Placental pericyte (primary cell): ENCODE measurements at places on chromosomes 16 and 17. TPM values are rescaled to one million over a fixed set of nuclear protein-coding genes. Genes with fewer than 3 reads are reported as not detected.

Gene NPIPB6
- total RNA-seq = 1.5 TPM in 1 of 2 replicates, not detected in the other

Gene CHRNE
- total RNA-seq = 0.14 and 0.44 TPM in 2 replicates

Gene PPL
- total RNA-seq = 0.72 and 5.3 TPM in 2 replicates

Gene SLC52A1
- total RNA-seq = 0.14 TPM in 1 of 2 replicates, not detected in the other

Gene C1QL1
- 0.29 TPM in 1 of 2 replicates, not detected in the other for total RNA-seq

Gene ABR
- total RNA-seq = 90.8 and 115 TPM in 2 replicates

Gene SSTR5
- total RNA-seq = not detected in 2 replicates

Gene MYH11
- total RNA-seq = under 0.01 TPM in 2 replicates

Gene CDRT15L2
- total RNA-seq = not detected in 2 replicates

Gene KRTAP2-1
- total RNA-seq = not detected in 2 replicates

Gene HOXB1
- total RNA-seq = not detected in 2 replicates

Gene NPIPA5
- total RNA-seq = 2.1 and 4.2 TPM in 2 replicates

Gene CDRT15
- total RNA-seq = not detected in 2 replicates

Gene ICAM2
- 2.4 and 2.7 TPM in 2 replicates for total RNA-seq

Gene GRAPL
- total RNA-seq = 0.14 TPM in 1 of 2 replicates, not detected in the other

Gene TBC1D26
- total RNA-seq = not detected in 2 replicates

Gene SDR42E2
- total RNA-seq = under 0.01 TPM in 1 of 2 replicates, not detected in the other

Gene ALOX15B
- total RNA-seq = under 0.01 TPM in 1 of 2 replicates, not detected in the other

Gene NECAB2
- total RNA-seq = not detected in 2 replicates

Gene TPSAB1
- total RNA-seq = not detected in 2 replicates

Gene RAB34
- total RNA-seq = 200 and 222 TPM in 2 replicates

Gene TMEM114
- total RNA-seq = not detected in 2 replicates
